ENCODE measurements at places on chromosomes 3 and 15.

GRCh38 chr3:192219926-192220325 is 507.4 kb downstream of the FGF12 start:
- no peak for DNase-seq

- DNase-seq, result no peak
These were observed 990 bp downstream of the MYNN start for GRCh38 chr3:169774186-169774585.

GRCh38 chr3:4429648-4430350 is 37.3 kb downstream of the SUMF1 start:
- DNase-seq, result no peak

DNA sequence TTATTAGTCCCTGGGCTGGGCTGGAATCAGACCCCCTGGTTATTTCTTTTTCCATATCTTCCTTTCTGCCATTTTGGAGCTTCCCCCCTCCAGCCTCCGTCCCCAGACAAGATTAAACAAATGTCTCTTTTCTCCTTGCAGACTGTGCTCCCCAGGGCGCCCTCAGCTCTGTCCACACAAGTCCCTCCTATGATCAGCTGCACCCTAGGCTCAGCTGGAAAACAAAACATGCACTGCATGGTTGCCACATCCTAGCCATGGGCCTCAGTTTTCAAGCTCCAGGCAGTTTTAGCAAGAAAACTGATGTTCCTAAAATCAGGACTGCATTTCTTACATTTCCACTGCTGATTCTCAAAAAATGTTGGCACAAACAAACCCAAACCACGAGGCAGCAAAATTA is 23.5 kb upstream of the RFTN1 start:
- DNase-seq, result no peak

- DNase-seq, result no peak
These were observed 1.1 kb downstream of the LTK start for GRCh38 chr15:41512512-41512939.

- no peak for DNase-seq
These were observed 499.0 kb upstream of the SEMA6D start for GRCh38 chr15:47218295-47218694.

DNA sequence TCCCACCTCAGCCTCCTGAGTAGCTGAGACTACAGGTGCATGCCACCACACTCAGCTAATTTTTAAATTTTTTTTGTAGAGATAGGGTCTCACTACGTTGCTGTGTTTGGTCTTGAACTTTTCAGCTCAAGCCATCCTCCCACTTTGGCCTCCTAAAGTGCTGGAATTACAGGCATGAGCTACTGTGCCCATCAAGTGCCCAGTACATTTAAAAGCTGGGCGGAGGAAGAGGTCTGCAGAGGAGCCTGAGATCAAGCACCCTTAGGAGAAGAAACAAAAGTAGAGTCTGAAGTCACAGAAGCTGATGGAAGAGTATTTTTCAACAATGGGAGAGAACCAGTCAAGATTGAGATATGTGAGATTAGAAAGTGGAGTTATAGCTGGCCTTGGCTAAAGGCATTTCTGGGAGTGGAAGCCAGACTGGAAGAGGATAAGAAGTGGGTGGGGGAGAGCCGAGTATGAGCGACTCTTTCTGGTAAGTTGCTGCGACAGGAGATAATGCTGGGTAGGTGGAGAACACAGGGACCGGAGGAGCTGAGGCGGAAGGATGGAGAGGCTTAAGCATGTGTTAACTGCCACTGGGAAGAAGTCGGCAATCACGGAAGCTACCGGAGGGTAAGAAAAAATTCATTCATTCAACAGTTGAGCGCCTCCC is 782 bp upstream of the IREB2 start:
- no peak for DNase-seq

GRCh38 chr3:122055215-122055614 is at the start of gene CD86:
Gene CD86, plus strand, starts transcription at chr3:122055362. Its CDS starts 128 bp downstream, at chr3:122055490.
- no peak for DNase-seq

DNA sequence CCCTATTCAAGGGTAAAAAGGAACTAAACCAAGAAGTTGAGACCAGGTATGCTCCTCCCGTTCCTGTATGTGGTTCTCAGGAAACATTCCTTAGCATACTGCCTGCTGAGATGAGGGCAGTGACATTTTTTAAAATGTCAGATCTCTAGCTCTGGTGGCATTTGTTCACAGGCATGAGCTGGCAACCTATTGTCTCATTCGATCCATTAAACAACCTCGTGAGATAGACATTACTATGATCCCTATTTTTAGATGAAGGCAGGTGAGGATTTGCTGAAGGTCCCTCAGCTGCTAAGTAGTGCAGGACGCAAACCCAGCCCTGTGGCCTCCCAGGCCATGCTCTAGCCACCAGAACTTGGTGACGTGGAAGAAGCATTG is 74.9 kb downstream of the SIDT1 start:
- no peak for DNase-seq

- no peak for DNase-seq
These were observed 54.9 kb upstream of the WNT7A start for GRCh38 chr3:13934813-13935212.

DNA sequence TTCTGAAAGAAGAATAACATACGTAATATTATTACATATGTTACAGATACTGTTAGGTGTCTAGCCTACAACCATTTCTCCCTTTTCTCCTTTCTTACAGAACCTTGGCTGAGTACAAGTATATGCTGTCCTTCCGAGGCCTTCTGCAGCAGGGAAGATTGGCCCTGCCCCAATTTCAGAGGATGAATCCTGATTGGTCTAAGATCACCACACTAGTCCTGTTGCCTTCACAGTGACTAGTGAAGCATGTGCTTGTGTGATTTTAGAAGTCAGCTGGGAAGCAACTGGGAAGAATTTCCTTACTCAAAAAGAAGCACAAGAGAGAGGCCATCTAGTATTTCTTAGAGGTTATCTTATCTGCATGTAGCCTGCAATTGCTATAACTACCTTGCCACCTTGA is 30.6 kb upstream of the MECOM start:
- no peak for DNase-seq

- no peak for DNase-seq
These were observed 274.0 kb upstream of the TGFBR2 start for GRCh38 chr3:30332196-30333021.

- DNase-seq, result no peak
These were observed 28.1 kb downstream of the RNU5B-1 start for GRCh38 chr15:65332391-65333147.

- DNase-seq, result no peak
These were observed 226.0 kb upstream of the GOLGA6L4 start for GRCh38 chr15:84009616-84010015.

GRCh38 chr3:150371741-150372254 is 36.3 kb upstream of the TSC22D2 start:
- DNase-seq, result no peak

DNA sequence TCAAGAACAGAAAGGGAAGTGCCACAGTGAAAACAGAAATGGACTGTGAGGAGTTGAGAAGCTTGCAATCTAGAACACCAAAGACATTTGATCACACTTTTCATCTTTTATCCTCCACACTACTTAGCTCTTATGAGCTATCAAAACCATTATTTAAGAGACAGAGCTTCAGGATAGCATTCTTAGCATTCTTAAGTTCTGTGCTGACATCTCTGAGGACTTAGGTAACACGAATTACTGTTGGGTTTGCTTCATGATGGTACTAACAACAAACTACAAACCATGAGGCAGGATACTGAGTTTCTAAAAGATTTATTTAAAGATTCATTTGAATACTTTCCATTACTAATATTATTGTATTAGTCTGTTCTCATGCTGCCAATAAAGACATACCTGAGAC is 1038.6 kb downstream of the TUSC7 start:
- no peak for DNase-seq

DNA sequence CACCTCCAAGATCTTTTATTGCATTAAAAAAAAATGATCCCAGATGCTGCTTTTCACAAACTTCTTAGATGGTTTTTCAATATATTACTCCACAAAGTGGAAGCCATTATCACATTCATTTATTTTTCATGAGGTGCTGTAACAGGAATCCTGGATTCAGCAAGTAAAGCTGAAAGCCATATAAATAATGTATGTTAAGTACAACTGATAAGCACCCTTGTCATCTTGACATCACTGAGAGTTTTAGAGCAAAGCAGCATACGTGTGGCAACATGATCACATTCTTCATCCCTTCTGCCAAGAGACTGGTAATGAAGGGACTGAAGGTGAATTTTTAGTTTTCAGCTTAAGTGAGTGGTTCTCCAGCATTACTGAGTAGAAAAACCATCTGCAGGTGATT is 44.9 kb upstream of the LRRFIP2 start:
- DNase-seq, result no peak

DNA sequence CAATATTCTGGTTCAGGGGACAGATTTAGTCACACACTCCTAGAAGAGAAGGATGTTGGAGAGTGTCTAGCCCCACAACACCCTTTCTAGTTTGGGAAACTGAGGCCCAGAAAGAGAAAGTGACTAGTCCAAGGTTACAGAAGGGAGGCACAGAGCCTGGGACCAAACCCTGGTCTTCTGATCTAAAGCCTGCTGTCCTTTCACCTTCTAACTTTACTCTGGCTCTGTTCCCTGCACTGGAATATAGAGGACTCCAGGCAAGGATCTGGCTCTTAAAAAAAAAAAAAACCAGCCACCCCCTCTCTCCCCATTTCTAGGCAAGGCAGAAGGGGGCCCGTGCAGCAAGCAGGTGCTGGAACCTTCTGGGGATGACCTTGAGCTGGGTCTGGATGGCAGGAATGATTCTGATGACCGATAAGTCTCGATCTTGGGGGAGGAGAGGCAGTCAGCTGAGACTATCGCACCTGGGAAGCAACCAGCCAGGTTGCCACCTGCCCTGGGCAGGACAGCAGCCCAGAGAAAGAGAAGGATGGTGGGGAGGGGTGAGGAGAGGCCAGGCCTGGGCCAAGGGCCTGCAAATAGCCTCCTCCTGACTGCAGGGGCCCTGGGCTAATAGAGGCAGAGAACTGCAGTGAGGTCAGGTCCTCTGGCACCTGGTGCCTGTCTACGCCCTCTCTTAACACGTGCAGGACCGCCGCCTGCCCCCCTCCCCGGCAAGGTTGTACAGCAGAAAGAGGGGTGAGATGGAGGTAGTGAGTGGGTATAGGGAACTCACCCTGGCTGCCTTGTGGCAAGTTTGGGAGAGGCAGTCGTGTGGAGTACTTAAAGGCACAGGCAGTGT is 30.4 kb upstream of the RHCG start:
- DNase-seq, result no peak

- DNase-seq, result no peak
These were observed 142.6 kb upstream of the CFAP20DC start for GRCh38 chr3:59192473-59192872.

DNA sequence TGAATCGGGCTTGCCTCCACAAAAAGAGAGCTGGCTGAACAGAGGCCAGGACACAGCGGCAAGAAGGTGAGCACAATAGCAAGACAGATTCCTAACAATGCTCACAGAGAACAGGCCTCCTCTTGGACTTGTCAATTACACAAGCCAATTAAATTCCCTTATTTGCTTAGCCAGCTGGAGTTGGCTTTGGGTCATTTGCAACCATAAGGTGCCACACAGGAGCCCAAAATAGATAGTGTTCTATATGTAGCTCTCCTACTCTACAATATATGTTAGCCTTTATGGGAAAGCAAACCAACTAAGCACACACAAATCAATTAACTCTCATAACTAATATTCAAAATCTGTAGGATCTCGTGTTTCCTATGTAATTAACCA is 335.6 kb downstream of the FOXP1 start:
- no peak for DNase-seq

- DNase-seq, result no peak
These were observed 488.7 kb downstream of the AGBL1 start for GRCh38 chr15:86568378-86568777.

GRCh38 chr3:19232566-19232965 is 84.3 kb downstream of the KCNH8 start:
- no peak for DNase-seq

GRCh38 chr15:98525661-98526001 is 122.7 kb upstream of the IGF1R start:
- no peak for DNase-seq

DNA sequence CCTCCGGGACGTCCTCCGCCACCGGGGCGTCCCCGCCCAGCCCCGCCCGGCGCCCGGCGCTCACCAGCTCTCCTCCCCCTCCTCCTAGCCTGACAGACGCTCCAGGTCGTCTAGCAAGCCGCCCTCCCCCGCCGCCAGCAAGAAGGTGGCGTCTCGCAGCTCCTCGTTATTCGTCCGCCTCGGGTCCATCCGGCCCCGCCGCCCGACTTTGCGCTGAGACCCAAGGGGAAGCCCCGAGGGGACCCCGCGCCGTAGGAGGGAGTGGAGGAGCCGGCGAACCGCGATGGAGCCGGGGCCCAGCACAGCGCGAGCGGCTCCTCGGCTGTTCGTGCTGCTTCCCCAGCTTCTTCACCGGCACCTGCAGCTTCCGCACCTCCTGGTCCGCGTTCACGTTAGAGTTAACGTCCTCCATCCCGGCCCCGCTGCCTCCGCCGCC is 26.3 kb upstream of the MTHFS start:
- peak; percentile 79 for DNase-seq

DNA sequence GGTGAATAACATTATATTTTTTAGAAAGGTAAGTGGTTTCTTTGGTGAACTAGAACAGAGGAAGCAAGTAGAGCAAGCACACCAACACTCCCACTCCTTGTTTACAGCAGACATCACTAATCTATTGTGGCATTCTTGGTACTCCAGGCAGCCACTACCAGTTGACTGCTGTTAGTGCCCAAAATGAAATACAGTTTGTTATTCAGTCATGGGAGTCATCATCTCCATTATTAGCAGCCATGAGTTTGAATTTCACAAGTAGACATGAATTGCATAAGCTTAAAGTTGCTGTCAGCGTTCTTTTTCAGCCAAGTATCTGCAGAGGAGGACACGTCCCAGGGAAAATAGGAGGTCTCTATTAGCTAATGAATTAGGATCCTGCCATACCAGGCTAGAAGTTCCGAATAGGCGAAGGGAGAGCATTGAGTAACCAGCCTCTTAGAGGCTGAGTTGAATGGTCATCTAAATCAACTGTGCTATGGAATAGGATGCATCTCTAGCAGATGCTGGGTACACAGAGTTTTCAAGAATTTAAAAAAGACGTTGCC is 252.7 kb upstream of the ICE2 start:
- DNase-seq, result no peak

GRCh38 chr3:169315996-169316395 is 347.5 kb downstream of the MECOM start:
- DNase-seq, result no peak

DNA sequence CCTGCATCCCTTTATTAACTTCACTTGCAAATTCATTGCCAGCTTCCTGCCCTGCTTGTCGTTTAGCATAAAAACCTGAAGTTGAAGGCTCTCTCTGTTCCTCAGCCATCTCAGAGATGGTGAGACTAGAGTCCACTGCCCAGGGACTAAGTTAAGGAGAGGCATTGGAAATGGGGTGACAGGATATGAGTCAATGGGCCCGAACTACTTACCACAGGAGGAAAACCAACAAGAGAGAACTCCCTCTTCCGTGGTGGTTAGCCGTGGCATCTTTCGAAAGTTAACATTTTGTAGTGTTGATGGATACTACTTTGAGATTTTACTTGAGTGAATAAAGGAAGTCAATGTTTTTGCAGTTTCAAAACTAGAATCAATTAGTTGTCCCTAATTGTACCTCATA is 65.3 kb downstream of the LRTM1 start:
- DNase-seq, result no peak

Data from stimulated activated CD8-positive, alpha-beta memory T cell treated with anti-CD3 and anti-CD28 coated beads, Interleukin-4, amount 100 ng/mL, for 48 hours (primary cell).